ENCODE measurements at places on chromosomes 3 and 15.

GRCh38 chr3:141986548-141987107 is 110.2 kb downstream of the ATP1B3 start:
- DNase-seq, result no peak

- no peak for DNase-seq
Observed at GRCh38 chr3:29649815-29650547, 369.1 kb downstream of the RBMS3 start.

GRCh38 chr15:70132139-70132538 is 34.4 kb upstream of the TLE3 start:
- no peak for DNase-seq

DNA sequence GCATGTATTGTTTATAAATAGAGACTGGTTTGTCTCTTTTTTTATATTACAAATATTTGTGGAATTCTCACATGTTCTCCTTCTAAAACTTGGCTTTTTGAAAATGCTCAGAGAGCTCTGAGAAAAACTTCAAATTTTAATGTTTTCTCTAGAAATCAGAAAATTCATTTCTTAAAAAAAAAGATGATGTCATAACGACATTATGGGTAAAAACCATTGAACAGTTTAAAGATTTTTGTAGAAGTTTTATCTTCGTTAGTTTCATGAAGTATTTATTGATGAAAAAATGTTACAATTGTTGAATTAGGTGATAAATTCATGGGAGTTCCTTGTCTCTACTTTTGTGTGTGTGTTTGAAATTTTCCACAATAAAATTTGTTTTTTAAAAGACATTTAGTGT is 81.3 kb downstream of the SATB1 start:
- DNase-seq, result no peak

- no peak for DNase-seq
Observed at GRCh38 chr3:113005611-113006010, 14.8 kb downstream of the GTPBP8 start.

DNA sequence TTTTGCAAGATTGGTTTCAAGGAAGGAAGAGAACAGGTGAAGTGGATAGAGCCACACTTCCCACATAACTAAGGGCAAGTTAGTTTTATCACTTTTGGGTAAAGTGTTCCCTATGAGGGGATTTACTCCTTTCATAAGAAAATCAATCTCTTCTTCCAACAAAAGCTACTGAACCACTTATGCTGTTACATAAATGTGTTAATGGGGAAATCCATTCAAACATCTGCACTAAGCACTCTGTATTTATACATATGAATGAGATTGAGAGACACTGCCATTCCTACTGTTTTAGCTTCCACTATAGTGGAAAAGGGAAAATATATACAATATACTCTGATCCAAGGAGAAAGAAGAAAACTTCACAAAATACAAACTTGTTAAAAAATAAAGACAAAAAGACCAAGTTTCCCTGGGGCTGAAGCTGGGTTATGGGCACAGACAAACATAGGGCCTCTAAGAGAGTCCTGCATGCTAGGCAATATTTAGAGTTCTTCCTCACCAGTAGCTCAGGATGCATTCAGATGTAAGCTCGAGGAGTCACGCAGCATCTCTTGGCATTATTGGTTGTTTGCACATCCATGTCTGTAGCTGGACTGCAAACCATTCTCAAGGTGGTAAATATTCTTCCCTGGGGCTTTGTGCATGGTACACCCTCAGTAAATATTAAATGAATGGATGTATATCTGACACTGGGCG is 454.2 kb downstream of the FGF12 start:
- no peak for DNase-seq

DNA sequence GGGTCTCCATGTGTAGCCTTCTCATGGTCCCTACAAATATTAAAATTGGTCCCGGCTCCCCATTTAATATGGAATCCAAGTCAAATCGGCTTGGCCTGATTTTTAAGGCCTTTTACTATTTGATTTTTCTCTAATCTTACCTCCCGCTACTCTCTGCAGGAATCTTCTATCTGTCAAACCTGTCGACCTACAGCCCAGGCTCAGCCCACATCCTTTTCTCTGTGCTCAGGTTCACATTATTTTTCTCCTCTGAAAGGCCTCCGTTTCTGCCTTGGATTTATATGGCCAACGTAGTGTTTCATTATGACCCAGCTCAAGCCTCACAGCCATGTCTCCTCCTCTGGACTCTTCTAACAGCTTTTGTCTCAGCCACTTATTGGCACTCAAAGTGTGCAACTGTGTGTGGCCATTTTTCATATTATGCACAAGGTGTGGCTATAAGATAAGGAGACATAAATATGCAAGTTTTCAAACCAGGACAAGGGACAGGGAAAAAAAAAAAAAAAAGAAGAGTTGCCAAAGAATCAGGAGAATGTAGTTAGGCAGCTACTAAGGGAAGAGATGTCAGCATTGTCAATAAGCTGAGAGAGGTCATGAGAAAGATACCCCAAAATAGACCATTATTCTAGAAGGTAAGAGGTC is 2.1 kb upstream of the GLCE start:
- no peak for DNase-seq
